ENCODE measurements at places on chromosomes 16 and 17.

GRCh38 chr17:44375196-44376017 is 11.8 kb upstream of the FAM171A2 start:
- no peak for DNase-seq

GRCh38 chr17:73325527-73325842 is 13.7 kb upstream of the CDC42EP4 start:
- no peak for DNase-seq

- DNase-seq, result no peak
Observed at GRCh38 chr17:56350592-56350991, 197.3 kb downstream of the ANKFN1 start.

DNA sequence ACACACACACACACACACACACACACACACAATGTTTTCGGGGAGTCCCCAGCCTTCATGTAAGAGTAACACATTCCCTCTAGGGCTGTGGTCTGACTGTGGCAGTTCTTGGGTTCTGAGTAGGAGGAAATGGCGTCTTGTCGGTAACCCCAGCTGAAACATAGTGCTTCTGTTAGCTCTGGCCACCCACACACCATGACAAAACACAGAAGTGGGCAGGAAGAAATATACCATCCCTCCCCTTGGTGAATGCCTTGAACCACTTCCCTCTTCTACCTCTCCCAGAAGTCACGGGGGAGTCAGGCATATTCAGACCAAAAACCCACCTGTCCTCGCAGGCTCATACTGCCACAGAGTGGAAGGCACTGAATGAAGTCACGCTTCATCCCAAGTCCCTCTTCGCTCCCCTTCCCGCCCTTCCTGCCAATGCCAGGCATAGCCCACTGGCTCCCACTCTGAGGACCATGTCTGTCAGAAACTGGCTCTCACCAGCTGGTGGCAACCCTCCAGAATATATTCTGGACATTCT is 11.5 kb downstream of the SLC35B1 start:
- DNase-seq, result no peak

GRCh38 chr17:20083156-20083859 is 74.1 kb downstream of the SPECC1 start:
- DNase-seq, result no peak

- DNase-seq, result no peak
Observed at GRCh38 chr17:42895185-42895555, 5.4 kb upstream of the G6PC1 start.

GRCh38 chr16:53456625-53457024 is 22.4 kb downstream of the RBL2 start:
- no peak for DNase-seq

- DNase-seq, result no peak
Observed at GRCh38 chr16:17241264-17241835, 229.4 kb downstream of the XYLT1 start.

- no peak for DNase-seq
Observed at GRCh38 chr17:18374216-18374615, 3.4 kb upstream of the EVPLL start.

- DNase-seq, result no peak
Observed at GRCh38 chr16:7688811-7689210, 356.2 kb downstream of the RBFOX1 start.

- DNase-seq, result no peak
Observed at GRCh38 chr16:49890876-49891275, 35.0 kb upstream of the ZNF423 start.

DNA sequence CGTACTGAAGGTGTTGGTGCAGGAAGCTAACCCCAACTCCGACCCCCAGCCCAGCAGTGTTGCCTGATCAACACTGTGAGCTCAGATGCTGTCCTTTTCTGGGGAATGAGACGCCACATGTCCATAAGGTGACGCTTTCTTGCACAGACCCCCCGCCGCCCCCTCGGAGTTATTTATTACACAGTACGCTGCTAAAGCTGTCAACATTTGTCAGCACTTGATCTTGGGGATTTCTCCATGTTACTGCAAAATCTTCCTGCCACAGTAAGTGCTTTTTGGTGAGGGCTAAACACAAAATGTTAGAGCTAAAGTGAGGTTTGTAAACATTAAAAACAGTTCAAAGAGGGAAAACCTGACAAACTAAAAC is 15.9 kb downstream of the CMTM3 start:
- DNase-seq, result no peak

DNA sequence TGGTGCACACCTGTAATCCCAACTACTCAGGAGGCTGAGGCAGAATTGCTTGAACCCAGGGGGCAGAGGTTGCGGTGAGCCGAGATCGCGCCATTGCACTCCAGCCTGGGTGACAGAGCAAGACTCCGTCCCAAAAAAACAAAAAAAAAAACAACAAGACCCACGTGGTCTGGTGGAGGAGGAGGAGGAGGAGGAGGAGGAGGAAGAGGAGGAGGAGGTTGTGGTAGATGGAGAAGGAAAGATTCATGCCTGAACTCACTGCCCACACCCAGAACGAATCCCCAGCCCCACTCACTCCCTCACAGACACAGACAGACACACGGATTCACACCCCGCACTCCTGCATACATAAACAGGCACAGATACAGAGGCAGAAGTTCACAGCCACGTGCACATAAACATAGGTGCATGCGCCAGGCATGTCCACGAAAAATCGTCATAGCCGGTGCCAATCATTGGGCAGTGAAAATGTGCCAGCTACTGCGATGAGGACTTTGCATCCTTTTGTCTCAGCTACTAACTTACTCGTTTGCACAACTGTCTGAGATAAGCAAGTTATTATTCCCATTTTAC is 138.5 kb downstream of the WSCD1 start:
- DNase-seq, result no peak

DNA sequence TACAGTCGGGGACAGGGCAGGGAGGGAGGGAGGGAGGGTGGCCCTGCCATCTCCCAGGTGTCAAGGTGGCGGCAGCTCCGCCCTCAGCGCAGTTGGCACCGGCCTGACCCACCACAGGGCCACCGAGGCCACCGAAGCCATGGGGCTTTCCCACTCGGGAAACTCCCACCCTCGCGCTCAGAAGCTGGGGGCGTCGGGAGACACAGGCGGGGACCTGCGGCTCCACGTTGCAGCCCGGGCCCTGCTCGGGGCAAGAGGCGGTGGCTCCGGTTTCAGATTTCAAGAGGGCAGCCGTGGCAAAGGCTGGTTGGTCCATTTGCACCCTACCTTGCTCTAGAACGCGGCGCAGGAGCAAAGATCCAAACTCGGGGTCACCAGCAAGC is 544 bp downstream of the CYB561 start:
- DNase-seq, result no peak

Data from omental fat pad (tissue), 4 donors.